Inflammatory macrophage treated with lipopolysaccharide for 4 hours (primary cell): ENCODE measurements at places on chromosomes 5 and 9.

- no peak for DNase-seq
Observed at GRCh38 chr5:36878392-36879082, 2.0 kb downstream of the NIPBL start.

DNA sequence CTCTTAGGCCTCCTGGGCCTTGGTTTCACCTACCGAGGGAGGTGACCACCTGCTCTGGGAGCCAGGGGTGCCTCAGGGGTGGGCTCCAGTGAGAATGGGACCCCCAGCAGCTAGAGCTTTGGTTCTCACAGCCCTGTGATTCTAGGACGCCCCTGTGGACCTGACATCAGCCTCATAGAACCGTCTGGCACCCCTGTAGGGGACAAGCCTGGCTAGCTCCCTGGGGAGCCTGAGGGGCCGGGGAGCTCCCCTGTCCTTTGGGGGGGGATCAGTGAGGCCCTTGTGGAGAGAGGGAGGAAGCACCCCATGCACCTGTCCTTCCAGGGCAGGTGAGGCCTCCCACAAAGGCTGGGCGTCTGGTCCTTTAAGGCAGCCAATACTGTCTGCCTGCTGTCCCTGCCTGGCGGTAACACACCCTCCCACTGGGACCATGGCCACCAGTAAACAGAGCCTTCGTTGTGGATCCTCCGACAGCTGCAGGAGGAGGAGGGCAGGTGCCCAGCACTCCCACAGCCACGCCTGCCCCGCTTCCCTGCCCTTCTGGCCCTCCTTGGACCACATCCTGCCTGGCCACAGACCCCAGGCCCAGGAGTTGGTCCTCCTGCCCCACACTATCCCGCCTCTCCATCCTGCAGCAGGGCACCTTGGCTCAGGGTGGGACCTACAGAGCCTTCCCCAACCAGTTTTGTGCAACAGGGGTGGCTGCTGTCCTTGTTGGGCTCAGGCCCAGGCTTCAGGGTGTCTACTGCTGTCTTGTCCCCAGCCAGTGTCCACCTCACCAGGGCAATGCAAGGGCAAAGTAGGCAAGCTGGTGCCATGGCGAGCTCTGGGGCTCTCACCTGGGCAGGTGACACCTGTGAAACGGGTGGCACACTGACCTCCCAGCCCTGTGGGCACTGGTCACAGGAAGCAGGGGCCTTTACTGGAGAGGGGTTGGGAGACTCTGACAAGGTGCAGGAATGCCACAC lies 3.0 kb upstream of the TUBB4B start:
- no peak for DNase-seq

DNA sequence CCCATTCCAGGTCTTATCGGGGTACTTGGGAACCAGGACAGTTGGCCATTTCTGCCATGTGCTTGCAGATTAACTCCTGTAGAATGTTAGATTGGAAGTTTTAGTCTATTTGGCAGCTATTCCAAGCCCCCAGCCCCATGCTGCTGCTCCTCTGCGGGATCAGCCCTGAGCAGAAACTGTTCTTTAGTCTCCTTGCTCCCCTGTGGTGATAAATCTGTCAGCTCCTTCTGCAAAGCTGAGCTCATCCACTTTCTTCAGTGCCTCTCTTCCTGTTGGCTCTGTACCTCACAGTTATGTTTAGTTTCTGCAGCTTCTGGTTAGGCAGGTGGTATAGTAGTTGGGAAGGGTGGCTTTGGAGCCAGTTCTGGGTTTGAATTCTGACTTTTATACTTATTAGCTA lies 170.4 kb downstream of the GRIA1 start:
- DNase-seq = no peak

- DNase-seq = no peak
Observed at GRCh38 chr5:20028506-20028905, 40.5 kb upstream of the CDH18 start.

GRCh38 chr5:180467989-180468731 lies 26.0 kb upstream of the CNOT6 start:
- no peak for DNase-seq

- DNase-seq = peak; percentile 91
Observed at GRCh38 chr5:14998491-14998890, 126.9 kb upstream of the ANKH start.

GRCh38 chr9:113872485-113873143 lies 3.5 kb upstream of the ZNF618 start:
- no peak for DNase-seq

- DNase-seq = no peak
Observed at GRCh38 chr5:124550731-124551130, 195.7 kb downstream of the ZNF608 start.

GRCh38 chr9:98248737-98249474 lies 6.5 kb downstream of the TBC1D2 start:
- DNase-seq = peak; percentile 99

DNA sequence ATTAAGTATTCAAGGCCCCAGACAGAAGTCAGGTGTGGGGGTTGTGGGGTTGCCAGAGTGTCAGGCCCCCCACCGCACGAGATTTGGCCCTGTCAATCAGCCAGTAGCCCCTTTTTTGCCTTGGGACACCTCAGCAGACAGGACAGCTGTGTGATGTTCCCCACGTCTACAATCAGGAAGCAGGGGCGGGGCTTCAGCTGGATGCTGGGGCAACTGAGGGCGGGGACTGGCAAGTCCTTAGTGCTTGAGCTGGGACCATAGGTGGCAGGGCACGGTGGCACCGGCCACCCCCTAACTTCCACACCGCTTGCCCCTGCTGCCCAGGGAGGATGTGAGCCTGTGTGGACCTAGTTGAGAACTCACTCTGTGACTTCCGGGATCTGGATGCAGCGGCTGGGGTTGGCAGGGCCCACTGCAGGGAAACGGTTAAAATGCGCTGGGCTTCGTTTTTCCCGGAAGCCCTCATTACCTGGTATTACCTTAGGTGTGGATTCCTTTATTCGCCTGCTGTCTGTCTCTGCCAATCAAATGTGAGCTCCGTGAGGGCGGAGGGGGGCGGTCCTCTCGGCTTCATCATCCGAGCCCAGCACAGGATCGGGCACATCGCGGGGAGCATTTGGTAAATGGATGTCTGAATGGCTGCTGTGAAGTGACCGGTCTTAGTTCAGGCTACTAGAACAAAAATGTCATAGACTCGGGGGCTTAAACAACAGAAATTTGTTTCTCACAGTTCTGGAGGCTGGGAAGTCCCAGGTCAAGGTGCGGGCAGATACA lies 7.5 kb upstream of the GTF3C5 start:
- DNase-seq = peak; percentile 55

DNA sequence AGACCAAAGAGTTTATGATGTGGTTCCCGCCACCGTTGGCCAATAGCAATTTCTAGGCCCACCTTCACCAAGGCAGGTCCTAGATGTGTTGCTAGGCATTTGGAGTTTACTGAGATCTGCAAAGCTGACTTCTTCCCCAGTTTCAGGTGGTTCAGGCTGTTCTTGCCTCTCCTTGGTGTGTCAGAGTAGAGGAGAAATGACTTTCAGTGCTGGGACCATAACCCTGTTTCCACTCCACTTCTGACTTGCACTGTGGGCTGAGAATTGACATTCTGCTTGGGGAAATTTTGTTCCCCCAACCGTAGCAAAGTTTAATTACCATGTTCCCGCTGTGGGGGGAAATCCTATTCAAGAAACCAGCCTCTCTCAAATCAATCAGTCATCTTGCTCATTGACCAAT lies 128.0 kb upstream of the GABRP start:
- no peak for DNase-seq

GRCh38 chr5:43592363-43592762 lies 10.6 kb upstream of the NNT start:
- DNase-seq = peak; percentile 69

GRCh38 chr5:152673601-152674000 lies 268.5 kb upstream of the NMUR2 start:
- DNase-seq = no peak

GRCh38 chr5:89662499-89662898 lies 747.1 kb downstream of the CETN3 start:
- no peak for DNase-seq

DNA sequence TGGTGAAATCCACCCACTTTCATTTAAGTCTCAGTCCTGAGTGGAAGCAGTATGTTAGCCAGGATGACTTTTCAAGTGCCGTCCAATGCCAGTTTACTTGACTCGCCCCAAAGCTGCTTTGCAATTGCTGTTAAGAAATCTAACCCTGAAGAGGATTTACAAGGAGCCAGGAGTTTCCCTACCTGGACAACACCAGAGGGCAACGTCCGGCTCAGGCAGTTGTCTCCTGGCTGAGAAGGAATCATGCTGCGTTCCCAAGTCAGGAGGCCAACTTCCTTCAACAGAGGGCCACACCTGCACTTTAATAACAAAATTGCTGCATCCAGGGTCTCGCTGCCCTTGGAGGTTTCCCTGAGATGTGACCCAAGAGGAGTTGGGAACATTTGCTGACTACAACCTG lies 65.8 kb downstream of the BOD1 start:
- DNase-seq = no peak

- no peak for DNase-seq
Observed at GRCh38 chr9:135810806-135811575, 96.4 kb downstream of the CAMSAP1 start.

GRCh38 chr5:6837519-6838110 lies 124.4 kb downstream of the TENT4A start:
- DNase-seq = peak; percentile 13

DNA sequence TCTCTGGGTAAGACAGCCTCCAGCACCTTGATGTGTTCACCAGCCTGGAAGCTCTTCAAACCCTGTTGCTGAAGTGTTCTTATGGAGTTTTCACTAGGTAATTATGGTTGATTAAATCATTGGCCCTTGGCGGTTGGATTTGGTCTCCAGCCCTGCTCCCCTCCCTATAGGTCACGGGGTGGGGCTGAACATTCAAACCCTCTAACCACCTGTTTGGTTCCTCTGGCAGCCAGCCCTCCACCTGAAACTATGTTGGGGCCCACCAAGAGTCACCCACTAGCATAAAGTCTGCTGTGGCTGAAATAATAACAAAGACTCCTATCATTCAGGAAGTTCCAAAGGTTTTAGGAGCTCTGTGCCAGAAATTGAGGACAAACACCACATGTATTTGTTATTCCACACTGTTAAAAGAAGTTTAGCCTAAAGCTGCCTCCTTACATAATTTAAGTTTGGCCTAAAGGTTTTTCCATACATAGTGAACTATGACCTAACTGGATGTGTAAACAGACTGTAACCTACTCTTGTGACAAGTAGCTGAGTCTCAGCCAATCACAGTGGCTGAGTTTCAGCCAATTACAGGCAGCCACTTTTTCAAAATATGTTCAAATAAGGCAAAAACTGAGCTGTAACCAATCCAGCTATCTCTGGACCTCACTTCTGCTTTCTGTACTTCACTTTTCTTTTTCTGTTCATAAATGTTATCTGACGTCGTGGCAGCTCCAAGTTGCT lies 34.8 kb downstream of the TMEM252 start:
- peak; percentile 75 for DNase-seq

- no peak for DNase-seq
Observed at GRCh38 chr5:163532171-163533084, 27.0 kb downstream of the MAT2B start.

DNA sequence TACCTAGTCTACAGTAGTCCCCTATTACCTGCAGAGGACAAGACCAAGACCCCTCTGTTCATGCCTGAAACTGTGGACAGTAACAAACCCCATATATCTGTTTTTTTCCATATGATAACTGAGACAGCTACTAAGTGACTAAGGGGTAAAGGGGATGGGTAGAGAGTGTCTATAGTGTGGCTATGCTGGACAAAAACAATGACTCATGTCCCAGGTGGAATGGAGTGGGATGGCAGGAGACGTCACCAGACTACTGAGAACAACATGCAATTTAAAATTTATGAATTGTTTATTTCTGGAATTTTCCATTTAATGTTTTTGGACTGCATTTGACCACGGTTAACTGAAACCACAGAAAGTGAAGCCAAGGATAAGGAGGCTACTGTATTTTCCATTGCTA lies 171.8 kb downstream of the AGTPBP1 start:
- no peak for DNase-seq

GRCh38 chr5:128534726-128535125 lies 3.3 kb downstream of the FBN2 start:
- DNase-seq = no peak

DNA sequence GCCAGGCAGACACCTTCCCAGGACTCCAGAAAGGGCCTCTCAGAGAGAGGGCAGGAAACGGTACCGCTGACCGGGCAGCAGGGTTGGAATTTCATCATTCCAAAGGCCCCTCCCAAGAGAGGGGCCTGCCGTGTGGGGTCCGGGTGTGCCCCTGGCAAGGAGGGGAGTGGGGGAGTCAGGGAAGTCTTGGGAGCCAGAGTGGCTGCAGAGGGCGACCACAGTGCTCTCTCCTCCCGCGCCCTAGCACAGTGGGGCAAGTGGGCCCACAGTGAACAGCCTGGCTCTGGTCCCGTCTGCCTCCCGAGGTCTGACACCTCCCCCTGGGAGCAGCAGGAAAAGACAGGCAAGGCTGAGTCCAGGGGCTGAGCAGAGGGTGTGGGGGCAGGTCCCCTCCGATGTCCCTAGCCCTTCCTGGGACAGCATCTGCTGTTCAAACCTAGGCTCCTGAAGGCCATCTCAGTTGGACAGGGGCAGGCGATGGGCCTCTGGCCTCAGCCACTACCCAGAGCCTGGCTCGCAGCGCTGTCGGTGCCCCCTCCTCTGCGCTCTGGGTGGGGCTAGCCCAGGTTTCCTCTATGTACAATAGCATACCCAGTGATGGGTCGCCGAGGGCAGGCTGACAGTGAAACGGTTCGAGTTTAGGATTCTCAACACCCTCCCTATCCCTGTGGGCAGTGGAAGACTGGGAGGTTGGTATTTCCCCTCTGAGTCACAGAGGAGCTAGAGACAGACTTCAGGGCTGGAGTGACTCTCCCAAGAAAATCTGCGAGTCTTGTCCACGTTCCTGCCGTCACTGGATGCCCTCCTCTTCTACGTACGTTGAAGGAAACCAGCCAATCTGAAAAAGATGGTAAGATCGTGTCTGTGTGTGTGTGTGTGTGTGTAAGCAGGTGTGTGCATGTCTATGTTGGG lies 25.4 kb upstream of the SARDH start:
- DNase-seq = no peak

- DNase-seq = peak; percentile 52
Observed at GRCh38 chr5:43227655-43228054, 35.6 kb downstream of the NIM1K start.

DNA sequence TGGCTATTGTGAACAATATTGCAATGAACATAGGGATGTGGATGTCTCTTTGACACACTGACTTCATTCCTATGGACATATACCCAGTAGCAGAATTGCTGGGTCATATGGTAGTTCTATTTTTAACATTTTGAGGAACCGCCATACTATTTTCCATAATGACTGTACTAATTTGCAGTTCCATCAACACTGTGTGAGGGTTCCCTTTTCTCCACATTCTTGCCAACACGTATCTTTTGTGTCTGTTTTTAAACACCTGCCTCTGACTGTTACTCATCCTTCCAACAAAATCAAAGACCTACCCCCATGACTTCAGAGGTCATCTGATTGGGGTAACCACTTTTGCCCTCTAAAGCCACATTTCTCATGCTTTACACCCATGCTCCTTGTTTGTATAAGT lies 133.5 kb downstream of the MED27 start:
- DNase-seq = peak; percentile 76
